ENCODE measurements at places on chromosomes 16 and 17. TPM values are rescaled to one million over a fixed set of nuclear protein-coding genes. Genes with fewer than 3 reads are reported as not detected.

The FOXJ1 gene
- total RNA-seq, result not detected

The ALDH3A1 gene
- 6.5 TPM for total RNA-seq

The RAMP2 gene
- 39.8 TPM for total RNA-seq

The CALB2 gene
- total RNA-seq, result 0.34 TPM

The ATP2A3 gene
- 3.2 TPM for total RNA-seq

The COL1A1 gene
- 10.2 TPM for total RNA-seq

The RBFOX1 gene
- total RNA-seq, result 122 TPM

The C17orf100 gene
- 0.67 TPM for total RNA-seq

The CD300LB gene
- not detected for total RNA-seq
